ENCODE measurements at places on chromosomes 12 and 14. TPM values are rescaled to one million over a fixed set of nuclear protein-coding genes. Genes with fewer than 3 reads are reported as not detected.

PTPRO gene
- 0.17 TPM for total RNA-seq

TPPP2 gene
- total RNA-seq, result not detected

GRCh38 chr12:91910871-91911388 is 234.7 kb downstream of the BTG1 start:
- no peak for DNase-seq

C12orf50 gene
- total RNA-seq, result 0.07 TPM

GRCh38 chr12:1566449-1567135 is 27.8 kb downstream of the FBXL14 start:
- DNase-seq, result no peak

DNA sequence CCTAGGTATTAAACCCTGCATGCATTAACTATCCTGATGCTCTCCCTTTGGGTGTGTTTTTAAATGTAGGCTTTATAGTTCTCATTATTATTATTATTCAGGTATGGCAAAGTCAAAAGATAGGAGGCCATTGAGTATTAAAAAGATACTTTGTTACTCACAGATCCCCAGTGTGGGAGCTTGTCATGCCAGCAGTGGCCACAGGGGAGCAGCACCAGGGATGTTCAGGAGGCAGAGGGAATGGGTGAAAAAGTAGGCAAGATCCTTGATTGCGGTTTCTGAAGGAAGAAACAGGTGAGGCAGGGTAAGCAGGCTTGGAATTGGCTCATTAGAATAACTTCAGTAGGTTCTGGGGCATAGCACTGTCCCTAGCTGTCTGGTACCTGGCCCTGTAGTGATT is 382.2 kb downstream of the MED13L start:
- peak; percentile 18 for DNase-seq

PIK3C2G gene
- total RNA-seq, result not detected

- no peak for DNase-seq
Measured at GRCh38 chr12:121524196-121524916, 56.5 kb downstream of the KDM2B start.

DNA sequence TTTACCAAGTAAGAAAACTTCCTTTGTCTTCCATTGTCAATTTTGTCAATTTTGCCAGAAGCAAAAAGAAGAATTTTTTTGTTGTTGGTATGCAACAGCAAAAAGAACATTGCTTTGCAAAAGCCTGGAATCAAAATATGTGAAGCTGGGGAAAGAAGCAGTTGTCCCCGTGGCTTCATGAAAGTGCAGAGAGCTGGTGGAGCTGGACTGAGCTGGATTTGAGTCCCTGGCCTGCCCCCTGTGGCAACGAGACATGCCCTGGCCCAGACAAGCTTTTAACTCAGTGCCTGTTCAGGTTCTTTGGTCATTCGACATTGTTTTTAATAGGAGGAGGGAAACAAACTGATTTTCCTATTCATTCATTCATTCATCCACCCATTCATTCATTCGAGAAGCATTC is 70.3 kb downstream of the SLC15A4 start:
- DNase-seq, result no peak

DNA sequence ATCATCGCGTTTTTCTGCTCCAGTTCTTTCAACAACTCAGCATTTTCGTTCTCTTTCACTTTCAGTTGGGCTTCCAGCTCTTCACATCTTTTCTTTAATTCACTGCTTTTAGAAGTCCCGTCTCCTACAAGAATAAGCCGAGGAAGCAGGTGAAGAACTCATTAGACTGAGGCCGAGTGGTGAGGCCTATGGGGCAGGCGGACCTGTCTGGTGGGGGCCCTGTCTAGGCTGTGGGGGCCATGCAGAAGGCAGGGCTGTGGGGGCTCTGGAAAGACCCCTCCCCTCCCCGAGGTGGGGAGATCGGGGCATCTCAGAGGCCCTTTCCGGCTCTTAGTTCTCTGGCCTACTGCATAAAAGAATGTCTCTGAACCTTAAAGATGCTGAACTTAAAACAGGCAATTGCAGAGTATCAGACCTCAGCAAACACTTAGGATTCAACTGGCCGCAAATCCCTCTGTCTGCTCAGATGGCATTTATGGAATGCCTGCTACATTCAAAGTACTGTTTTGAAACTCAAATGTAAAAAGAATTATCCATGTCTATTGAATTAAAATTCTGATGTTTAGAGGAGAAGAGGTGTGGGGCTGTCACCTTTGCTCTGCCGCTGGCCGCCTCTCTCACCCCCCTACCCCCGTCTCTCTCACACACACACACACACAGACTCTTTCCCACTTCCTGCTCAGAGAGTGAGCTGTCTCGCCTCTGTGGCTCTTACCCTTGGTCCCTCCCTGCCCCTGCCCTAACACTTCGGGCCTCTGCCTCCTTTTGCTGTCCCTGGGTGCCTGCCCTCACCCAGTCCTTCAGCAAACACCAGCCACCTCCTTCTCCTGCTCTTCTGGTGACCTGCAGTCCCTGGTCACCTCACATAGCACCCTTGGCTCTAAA is 34.7 kb downstream of the CCDC92 start:
- peak; percentile 73 for DNase-seq

TMPO gene
- 330 TPM for total RNA-seq

ASB2 gene
- total RNA-seq, result 2.4 TPM

GRCh38 chr14:105069522-105069870 is 4.3 kb upstream of the GPR132 start:
- DNase-seq, result no peak
